ENCODE measurements at places on chromosomes 6 and 20.

DNA sequence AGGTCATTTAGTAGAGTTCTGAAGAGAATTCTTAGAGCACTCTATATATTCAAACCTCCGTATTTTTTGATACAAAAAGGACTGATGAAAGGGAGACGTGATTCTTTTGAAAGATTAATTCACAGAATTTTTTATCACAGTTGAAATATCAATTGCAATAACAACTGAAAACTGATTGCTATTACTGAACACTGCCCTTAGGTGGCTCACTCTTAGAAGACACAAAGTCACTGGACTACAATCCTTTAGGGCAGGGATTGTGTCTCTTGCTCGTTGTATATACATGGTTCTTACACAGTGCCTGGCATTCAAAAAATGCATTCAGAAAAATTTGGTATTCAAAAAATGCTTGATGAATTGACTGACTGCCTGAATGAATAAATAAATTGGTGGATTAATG, 17.1 kb upstream of the CALHM6 start:
- DNase-seq: no peak

DNA sequence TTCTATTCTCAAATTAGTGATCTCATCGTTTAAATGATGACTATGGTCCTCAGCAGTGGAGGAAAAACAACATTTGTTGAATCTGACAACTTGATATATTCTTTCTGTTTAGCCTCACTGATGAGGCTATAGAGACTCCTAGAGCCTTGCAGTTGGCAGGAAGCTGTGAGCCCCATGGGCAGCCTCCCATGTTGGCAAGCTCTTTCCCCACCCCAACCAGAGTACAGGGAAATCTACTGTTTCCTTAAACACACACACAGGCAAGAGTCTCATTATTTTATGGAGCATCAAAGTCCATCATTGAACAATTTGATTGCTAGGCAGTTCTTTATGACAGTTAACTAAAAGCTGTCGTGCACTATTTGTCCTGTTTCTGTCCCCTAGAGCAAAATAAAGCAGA, 498.2 kb upstream of the CITED2 start:
- no peak for DNase-seq

DNA sequence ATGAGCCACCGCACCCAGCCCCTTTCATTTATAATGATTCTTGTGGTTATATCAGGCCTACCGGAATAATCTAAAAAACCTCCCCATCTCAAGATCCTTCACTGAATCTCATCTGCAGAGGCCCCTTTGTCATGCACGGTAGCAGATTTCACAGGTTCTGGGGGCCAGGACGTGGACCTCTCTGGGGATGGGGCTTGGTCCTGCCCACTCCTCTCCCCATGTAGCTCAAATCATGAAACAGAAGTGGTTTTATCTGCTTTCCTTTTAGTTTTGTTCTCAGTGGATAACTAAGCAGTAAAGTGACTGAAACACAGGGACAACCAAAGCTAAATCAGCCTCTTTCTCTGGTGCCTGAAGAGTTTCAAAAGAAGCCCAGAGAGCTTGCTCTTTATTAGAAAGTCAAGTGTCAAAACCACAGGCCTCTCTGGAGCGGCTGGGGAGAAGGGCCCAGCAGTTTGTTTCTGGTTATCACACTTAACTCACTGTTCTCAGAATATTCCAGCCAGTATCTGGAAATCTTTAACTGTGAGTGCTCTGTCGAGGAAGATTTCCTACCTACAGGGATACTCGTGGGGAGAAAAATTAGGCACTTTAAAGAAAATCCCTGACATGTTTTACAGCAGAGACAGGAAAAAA, 60.6 kb upstream of the FAM184A start:
- no peak for DNase-seq

DNA sequence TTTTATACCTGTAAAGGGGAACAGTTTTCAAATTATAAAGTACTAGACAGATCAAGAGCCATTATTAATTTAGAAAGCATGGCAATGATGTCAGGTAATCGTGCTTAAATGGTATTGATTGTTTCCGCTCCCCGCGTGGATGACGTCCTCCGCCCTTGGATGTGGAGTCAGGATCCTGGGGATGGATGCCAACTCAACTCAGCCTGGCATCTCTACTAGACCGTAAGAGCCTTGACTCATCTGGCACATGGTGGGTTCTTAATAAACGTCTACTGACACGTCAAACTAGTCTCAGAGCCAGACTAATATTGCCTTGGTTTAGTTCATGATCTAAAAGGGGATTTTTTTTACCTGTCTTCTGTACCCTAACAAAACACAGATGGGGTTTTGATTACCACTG, 80.2 kb downstream of the LRFN2 start:
- DNase-seq: no peak

DNA sequence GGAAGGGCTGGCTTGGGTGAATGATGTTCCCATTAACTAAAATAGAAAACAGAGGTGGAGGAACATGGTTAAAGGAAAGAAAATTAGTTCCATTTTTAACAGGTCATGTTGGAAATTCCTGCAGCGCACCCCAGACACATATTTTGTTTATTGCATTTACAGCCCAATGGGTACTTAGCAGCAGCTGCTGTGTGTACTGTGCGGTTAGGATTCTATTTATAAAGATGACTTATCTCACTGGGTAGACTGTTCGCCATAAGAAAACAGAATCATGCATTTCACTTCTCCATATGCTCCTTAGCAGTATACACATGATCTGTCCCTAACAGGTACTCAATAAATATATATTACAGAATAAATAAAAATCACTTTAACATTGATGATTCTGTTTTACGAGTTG, 135.8 kb downstream of the SLC35F1 start:
- DNase-seq: no peak

DNA sequence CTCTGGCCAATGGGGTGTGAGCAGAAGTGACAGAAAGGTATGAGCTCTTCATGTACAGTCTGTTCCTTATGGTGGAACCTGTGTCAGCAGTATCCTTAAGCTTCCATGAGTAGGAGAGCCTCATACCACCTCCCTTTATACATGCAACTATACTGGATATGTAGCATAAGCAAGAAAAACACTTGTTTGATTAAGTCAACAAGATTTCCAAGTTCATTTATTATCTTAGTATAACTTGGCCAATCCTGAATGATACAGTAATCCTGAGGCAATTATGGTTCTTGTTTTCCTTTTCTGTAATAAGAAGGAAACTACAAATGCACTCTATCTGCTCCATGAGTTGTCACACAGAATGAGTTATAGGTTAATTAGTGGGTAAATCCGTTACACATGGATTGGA, 409.6 kb upstream of the ID4 start:
- DNase-seq: no peak

Measured in LNCaP clone FGC (cell line).